AG09309 (cell line): ENCODE measurements at places on chromosomes 7 and 10.

DNA sequence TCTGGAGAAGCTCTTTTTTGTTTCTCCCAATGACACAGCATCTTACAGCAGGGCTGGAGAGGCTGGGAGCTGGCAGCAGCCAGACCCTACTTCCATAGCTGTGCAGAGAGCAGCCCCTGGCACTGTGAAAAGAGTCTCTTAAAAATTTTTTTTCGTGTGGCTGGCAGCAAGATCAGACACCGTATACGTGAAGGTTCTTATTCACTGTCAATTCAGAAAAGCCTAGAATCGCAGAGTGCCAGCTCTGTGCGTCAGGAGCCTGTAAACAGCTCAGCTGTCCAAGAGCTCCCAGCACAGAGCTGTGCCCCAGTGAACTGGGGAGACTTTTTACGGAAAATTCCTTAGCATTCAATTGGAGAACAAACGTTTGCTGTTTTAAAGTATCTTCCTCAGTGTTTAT lies 6.5 kb downstream of the BAG3 start:
- no peak for DNase-seq

- DNase-seq = no peak
These were observed 310.9 kb downstream of the CCDC3 start for GRCh38 chr10:12690525-12691126.

DNA sequence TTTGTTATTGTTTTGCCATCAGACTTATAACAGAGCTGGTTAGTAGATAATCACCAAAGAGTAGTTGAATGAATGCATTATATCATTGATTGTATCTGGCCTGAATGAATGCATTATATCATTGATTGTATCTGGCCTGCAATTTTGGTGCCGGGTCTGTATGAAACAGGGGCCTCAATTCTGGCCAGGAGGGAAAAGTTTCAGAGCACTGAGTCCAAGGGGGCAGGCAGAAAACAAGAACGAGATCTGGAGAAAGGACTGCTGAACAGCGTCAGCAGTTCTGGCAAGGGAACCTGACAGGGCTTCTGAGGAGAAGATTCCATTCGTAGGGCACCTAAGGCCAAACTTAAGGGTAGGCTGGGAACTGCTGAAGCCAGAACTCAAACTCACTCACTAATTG lies 128.0 kb downstream of the SEMA3C start:
- no peak for DNase-seq

DNA sequence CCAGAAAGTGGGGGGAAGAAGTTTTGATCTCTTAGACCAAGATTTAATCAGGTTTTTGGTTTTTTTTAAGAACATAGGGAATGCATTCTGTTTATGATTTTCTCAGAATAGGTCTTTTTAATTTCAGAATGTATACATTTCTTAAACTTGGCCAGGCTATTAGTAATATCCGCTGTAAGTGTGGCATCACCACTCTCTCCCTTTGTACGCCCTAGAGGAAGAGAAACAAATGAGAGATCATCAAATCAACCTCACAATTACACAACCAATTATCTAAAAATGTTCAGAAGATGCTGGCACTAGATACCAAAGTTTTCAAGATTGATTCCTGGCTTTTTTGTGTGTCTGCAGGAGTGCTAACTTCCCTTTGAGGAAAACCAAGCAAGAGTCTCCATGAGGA lies 70.0 kb downstream of the KLF6 start:
- DNase-seq = no peak

- no peak for DNase-seq
These were observed 333.3 kb downstream of the CACNA2D1 start for GRCh38 chr7:82110146-82110840.

DNA sequence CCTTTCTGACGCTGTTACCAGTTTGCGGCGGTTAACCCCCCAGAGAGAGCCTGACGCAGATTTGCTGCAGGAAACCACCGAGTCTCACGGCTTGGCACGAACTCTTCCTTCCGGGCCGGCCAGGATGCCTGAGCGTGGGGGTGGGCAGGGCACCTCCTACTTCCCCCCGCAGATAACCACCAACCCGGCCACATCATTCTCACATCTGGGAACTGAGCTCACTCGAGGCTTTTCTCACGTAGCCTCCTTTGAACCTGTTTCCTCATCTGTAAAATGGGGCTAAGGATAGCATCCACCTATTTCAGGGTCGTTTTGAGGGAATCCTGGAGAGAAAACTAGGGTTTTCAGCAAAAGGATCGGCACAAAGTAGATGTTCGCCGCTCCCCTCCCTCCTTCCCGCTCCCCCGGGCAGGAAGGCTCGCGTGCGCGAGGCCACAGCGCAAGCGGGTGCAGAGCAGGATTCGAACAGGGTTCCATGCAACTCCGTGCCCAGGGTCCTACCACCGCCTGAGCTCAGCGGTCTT lies 23.6 kb downstream of the DDIT4 start:
- DNase-seq = peak; percentile 97

DNA sequence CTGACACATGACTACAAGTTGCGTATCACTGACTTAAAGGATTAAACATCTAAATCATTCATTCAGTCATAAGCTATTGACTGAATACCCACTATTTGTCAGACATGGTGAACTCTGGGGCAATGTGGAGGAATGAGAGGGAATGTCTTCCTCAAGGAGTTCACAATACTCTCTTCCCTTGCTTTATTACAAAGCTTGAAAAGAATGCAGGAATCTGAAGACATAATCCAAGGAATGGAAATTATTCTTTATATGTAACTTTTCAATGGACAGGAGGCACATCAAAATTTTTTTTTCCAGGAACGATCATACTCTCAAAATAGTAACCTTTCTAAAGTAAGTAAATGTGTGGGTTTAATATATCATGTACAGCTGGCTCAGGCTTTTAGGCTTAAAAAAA lies 111.9 kb downstream of the ATXN7L1 start:
- DNase-seq = no peak

GRCh38 chr7:28373990-28374389 lies 38.3 kb upstream of the CREB5 start:
- no peak for DNase-seq
